C1 segment of cervical spinal cord (tissue), 14 donors: ENCODE measurements at places on chromosomes 11 and 22.

DNA sequence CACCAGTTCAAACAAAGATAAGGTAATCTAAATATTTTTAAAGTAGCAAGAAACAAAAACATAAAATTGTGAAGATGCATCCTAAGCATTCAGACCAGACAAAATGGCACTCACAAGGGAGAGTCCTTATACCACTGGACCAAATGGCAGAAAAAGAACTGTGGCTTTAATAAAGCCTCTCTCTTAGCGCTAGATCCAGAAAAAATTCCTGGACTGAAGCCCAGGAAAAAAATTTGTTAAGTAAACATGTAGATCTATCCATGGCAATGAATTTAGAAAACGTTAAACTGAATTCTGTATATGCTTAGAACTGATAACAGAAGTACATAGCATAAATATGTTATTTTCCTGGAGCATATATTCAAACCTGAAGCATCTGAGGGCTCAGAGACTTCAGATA is 11.8 kb upstream of the CD59 start:
- DNase-seq: no peak

DNA sequence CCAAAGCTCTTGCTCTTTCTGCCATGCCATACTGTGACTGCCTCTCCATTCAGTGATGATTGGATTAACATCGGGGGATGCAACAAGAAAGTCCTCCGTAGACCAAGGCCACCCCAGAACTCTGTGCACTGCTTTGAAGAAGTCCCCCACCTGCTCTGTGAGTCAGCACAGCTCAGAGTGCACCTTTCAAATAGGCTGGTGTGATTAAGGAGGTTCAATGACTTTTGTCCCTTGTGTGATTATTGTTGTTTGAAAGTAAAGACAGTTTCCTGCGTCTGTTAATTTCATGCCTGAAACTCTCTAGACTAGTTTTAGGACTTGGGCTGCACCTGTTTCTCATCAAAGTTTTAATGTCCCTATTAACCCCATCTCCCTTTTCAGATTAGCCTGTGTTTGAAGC is 33.0 kb upstream of the DBX1 start:
- DNase-seq: no peak

GRCh38 chr22:46897246-46897623 is 134.8 kb downstream of the TBC1D22A start:
- no peak for DNase-seq

DNA sequence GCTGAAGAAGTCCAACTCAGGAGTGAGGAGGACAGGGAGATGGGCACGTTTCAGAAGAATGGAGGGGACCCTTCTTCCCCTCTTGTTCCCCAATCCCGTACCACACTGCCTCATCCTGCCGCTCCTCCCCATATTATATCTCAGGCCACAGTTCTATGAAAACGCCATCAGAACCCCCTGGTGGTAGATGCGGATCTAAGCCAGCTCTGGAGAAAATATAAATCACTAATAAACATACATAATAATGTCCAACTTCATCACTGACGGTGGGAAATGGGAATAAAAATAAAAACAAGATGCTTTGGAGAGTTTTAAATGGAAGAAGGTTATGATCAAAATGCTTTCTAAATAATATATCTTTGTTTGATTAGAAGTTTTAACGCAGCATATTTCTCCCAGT is 400.3 kb downstream of the CADM1 start:
- no peak for DNase-seq

DNA sequence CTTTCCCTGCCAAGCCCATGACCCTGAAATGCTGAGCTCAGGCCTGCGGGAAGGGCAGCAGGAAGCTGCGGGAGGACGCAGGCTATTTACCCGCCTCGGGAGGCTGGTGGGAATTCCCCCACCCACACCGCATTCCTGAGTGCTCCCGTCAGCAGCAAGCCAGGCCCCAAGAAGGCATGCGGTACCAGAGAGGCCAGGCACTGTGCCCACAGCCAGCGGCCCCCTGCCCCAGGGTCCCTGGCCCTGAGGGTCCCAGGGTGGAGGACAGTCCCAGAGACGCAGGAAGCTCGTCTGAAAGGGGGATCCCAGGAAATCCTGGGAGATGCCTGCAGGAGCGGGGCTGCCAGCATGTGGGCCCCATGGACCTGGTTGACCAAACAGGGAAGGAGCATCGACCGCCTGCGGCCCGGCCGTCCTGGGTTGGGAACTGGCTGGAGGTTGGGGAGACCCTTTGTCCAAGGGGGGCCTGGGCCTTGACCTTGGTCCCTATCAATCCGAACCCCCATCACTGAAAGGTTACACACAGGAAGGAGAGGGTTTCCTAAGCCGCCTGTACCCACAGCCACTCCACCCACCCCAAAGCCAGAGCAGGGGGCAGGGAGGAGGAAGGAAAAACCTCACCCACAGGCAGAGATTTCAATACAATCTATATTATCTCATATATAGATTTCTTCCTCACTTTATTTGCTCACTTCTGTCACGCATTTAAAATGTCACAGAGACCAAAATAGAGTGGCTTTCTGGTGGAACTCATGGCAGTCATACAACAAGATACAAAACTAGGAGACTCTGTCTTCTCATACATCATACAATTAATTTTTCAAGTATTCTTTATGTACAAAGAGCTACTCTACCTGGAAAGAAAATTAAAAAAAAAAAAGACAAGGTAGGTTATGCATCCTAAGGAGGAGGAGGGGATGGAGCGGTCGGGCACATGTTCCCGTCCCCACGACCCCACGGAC is 17.1 kb downstream of the MAFF start:
- no peak for DNase-seq

- no peak for DNase-seq
These were observed 16.6 kb downstream of the DERL3 start for GRCh38 chr22:23822101-23822671.

- peak; percentile 35 for DNase-seq
These were observed 682 bp downstream of the LARGE1 start for GRCh38 chr22:33919391-33920196.
